ENCODE measurements at places on chromosomes 7 and 10.

DNA sequence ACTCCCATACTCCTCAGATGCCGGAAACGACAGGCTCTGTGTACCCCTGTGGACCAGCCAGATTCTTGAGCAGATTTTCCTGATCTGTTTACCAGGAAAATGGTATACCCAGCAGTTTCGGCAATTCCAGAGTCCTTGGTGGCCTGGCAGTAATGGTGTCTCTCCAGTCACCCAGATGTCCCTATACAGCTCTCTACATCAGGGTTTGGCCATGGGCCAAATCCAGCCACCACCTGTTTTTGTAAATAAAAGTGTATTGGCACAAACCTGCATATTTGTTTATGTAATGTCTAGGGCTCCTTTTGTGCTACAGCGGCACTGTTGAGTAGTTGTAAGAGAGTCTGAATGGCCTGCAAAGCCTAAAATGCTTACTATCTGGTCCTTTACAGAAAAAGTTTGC lies 491.3 kb downstream of the RPS24 start:
- no peak for DNase-seq

- DNase-seq, result no peak
Observed at GRCh38 chr7:146022776-146023175, 93.8 kb upstream of the CNTNAP2 start.

DNA sequence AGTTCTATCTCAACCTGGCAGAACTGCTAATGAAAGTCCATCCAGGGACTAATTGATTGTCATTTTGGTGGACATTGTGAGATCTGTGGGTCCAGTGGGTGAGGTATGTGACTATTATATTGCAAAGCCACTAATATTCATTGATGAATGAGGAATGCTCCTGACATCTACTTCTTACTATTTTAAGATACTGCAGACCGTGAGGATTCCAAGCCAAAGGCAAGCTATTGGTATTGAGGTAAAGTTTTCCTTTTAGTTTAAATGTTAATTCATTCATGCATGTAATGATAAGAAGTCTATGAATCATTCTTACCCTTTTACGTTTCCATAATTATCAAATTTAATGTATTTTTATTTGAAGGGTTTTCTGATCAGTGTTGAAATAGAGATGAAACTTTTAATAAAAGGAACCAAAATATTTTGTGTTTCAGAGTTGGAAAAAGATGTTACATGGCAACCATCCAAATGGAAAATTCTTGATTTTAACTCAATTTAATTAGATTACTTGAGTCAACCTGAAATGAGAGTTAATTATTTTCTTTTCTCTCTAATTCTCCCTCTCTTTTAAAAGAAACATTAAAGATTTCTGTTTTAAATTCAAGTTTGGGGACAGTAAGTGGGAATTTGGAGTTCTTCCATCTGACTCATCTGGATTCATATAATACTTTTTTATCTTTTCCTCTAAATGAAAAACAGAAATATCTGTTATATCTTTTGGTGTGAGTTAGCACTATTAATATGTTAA lies 39.6 kb downstream of the NUP205 start:
- no peak for DNase-seq

DNA sequence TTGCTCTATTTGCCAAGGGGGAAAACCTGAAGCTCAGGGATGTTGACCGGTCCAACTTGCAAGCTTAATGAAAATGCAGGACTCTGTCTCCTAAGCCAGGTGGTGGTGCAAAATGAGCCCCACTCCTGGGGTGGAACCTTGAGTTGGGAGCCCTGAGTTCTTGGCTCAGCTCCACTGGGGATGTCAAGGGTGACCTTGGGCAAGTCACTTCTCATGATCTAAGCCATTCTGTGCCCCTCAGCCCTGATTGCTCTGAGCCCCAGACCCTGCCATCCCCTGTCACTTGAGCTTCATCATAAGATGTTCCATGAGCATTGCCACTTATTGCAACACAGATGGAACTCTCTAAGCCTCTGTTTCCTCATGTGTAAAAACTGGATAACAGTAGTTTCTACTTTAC lies 33.9 kb downstream of the MYL10 start:
- no peak for DNase-seq

DNA sequence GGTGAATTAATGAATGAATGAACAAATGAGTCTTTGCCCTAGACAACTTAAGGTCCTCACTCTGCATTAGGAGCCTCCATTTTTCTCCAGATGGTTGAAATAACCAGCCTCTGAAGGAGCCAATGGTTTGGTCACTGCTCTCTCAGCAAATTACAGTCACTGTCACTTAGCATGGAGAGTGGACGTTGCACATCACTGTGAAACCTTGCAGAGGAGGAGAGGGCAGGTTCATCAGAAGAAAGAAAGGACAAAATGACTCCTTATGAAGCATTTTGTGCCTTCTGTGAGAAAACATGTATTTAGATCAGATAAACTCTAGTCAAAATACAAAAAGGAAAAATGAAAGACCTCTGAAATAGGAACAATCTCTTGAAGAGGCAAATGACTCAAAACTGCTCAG lies 6.6 kb upstream of the ATP6V0A4 start:
- no peak for DNase-seq

DNA sequence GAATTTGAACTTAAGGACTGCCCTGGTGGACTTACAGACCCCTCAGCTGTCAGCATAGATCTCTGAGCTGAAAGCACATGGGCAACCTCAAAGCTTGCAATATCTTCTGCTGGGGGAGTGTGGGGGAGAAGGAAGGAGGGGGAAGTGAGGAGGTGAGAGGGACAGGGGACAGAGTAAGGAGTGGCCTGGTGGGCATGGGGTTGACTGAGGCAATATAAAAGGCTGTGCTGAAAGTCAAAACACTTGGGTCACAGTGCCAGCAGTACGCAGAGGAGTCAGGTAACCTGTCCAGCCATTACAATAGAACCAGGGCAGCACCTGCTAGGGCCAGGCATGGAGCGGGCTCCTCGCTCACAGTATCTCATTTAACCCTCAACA lies 43.2 kb downstream of the PPP1R3C start:
- DNase-seq, result no peak

GRCh38 chr10:49387071-49387470 lies 8.8 kb downstream of the DRGX start:
- DNase-seq, result no peak
